ENCODE measurements at places on chromosomes 12 and 14.

- no peak for DNase-seq
Observed at GRCh38 chr12:112870267-112870980, 36.3 kb upstream of the OAS1 start.

DNA sequence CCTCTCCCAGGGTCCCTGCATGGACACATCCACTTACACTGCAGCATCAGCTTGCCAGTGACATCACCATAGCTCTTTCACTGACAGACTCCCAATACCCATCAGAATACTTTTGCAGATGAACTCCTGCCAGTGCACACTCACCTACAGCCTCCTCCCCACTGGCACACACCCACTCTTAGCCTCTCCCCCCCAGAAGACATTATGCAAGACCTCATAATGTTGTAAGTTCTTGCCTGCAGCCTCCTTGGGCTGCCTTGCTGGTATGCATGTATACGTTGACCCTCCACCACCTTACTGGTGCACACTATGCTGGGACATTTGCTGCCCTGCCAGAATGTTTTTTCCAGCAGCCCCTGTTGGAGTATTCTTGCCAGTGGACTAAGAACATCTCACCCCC, 324.2 kb downstream of the AEBP2 start:
- DNase-seq = no peak

DNA sequence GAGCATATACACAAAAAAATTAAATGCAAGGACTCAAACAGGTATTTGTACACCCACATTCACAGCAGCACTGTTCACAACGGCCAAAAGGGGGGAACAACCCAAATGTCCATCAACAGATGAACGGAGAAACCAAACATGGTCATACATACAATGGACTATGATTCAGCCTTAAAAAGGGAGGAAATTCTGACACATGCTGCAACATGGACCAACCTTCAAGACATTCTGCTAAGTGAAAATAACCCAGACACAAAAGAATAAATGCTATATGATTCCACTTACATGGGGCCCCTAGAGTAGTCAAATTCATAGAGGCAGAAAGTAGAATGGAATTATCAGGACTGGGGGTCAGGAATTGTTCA, 29.5 kb downstream of the ACTN1 start:
- no peak for DNase-seq

GRCh38 chr14:101538878-101539277, 22.4 kb upstream of the DIO3 start:
- no peak for DNase-seq

DNA sequence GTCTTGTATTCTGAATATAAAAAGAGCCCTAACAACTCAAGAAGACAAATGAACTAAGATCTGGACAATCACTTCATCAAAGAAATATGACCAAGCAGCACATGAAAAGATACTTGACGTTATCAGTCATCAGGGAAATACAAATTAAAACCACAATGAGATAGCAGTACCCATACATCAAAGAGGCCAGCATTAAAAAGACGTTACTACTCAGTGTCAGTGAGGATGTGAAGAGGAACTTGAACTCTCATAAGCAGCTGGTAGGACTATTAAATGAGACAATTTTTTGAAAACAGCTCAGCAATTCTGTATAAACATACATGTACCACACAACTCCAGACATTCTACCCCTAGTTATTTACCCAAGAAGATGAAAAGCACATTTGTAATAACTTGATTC, 55.9 kb downstream of the FERMT2 start:
- no peak for DNase-seq

- no peak for DNase-seq
Observed at GRCh38 chr12:110704750-110705149, 15.8 kb upstream of the HVCN1 start.

- DNase-seq = no peak
Observed at GRCh38 chr12:25787701-25788100, 170.8 kb upstream of the RASSF8 start.

DNA sequence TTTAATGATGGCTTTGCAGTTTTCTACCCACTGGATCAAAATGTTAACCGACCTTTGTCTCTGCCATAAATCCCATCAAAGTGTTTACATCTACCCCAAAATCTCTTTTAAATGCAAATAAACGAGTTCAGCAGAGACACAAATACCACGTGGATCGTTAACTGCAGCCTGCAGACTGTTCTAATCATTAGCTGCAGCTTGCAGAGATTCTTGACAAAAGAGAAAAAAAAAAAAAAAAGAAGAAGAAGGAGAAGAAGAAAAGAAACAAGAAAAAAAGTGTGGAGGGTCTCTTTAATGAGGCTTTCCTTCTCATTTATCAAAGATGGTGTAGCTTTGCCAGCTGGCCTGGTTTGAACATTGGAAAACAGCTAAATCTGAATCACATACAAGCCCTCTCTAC, 275.7 kb downstream of the NEDD1 start:
- DNase-seq = no peak

DNA sequence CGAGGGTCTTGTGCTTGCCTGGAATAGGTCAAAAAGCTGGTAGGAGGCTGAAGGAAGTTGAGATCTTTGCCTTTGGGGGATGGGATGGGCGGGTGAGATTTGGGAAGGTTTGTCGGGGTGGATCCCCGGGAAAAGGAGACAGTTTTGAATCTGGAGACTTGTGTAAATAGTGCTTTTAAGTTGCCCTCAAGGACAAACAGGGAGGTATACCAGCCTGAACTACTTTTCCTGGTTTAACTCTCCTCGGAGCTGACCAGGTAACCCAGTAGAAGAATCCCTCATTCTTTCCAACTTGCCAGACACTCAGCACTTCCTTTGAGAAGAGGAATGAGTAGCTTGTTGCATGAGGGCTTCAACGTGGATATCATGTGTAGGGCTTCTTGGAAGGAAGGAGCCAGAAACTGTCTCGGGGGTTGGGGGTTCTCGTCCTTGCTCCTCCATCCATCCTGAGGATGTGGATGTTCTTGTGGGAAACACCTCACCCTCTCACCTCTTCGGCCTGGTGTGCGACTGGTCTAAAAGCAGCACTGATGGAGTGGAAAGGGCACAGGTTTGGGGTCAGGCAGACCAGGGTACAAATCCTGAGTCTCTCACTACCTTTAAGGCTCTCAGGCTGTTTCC, 1.9 kb downstream of the TEAD4 start:
- DNase-seq = no peak
